ENCODE measurements at places on chromosomes 3 and 15.

GRCh38 chr15:80779658-80780415 lies 667 bp downstream of the CEMIP start:
- DNase-seq = peak; percentile 14

GRCh38 chr3:152574461-152575079 lies 260.4 kb upstream of the P2RY1 start:
- DNase-seq = peak; percentile 75

DNA sequence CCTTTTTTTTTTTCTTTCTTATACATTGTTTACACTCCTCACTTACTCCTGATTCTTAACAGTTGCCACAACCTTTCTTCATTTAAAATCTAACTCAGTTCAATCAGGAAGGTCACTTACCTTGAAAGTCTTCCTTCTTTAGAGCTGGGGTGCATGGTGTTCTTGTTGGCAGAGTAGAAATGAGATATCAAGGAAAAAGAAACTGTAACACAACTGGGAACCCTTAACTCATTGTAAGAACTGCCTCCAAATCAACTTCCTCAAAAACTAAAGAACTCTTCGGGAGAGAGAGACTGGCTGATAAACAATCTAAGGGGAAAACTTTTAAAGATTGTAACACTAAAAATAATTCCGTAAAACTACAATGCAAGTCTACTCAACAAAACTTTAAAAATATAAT lies 1.4 kb upstream of the APPL1 start:
- DNase-seq = no peak

GRCh38 chr15:34725556-34725955 lies 29.2 kb downstream of the GJD2 start:
- no peak for DNase-seq

DNA sequence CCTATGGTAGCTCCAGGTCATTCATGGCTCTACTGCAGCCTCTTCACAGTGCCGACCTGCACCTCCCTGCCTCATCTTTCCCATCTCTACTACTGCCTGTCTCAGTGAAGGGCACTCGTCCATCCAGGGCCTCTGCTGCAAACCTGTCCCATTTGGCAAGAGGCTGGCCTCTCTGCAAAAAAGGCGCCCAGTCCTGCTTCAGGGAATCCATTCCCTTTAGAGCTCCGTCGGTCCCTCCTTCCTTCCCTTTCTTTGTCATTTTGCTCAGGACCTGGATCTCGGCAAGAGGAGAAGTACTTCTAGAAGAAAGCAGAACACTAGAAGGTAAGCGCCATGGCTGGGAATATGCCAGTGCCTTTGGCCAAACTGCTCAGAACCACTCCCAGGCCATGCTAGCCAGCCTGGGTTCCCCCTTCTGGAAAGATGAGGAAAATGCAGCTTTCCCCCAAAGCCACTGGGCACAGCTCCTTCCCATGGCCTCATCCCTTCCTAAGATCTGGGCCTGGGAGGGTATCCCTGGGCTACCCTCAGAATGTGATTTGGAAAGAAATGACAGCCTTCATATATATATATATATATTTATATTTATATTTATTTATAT lies 6.4 kb upstream of the ISL2 start:
- peak; percentile 81 for DNase-seq

- DNase-seq = no peak
Measured at GRCh38 chr15:42845581-42845980, 75.0 kb downstream of the TTBK2 start.

GRCh38 chr3:46995901-46996562 lies 16.6 kb downstream of the NBEAL2 start:
- peak; percentile 12 for DNase-seq

DNA sequence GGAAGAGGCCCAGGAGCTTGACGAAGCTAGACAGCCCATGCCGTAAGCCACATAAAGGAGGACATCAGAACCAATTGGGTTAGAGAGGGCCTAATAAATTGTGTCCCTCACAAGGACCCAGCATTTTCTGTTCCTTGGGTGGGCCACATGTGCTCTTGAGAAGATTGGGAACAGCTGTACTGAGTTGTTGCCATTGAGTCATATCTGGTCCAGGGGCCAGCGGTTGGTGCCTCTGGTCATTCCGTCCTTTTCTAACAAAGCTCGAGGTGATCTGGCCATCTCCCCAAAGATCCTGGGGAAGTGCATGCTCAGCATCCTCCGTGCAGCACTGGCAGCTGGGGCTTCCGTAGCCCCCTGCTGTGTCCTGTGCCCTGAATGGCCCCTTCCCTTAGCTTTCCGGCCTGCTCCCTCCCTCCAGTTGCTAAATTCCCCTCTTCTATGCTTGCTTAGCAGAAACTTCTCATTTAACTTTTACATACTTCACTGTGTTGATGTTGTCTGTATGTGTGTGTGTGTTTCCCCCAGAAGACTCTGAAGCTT lies 73.0 kb downstream of the EEFSEC start:
- no peak for DNase-seq

GRCh38 chr15:57735431-57735830 lies 28.9 kb downstream of the POLR2M start:
- no peak for DNase-seq

GRCh38 chr3:53940623-53941022 lies 49.0 kb upstream of the SELENOK start:
- no peak for DNase-seq

DNA sequence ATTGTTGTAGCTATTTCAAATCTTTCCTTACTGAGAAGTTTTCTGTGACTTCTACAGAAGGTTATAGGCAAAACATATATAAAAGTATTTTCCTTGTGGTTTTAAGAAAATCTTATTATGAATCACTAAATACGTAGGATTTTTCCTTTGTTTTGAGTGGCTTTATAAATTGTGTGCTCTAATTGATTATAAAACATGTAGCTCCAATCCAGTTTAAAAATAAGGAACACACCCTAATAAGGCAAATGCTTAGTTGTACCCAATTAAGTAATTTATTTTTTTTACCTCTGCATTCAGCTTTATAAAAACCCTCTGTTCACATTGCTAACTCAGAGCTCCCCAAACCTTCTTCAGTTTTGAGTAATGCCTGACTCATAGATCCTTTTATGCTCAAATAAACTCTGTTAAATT lies 408.0 kb downstream of the NAALADL2 start:
- DNase-seq = no peak

DNA sequence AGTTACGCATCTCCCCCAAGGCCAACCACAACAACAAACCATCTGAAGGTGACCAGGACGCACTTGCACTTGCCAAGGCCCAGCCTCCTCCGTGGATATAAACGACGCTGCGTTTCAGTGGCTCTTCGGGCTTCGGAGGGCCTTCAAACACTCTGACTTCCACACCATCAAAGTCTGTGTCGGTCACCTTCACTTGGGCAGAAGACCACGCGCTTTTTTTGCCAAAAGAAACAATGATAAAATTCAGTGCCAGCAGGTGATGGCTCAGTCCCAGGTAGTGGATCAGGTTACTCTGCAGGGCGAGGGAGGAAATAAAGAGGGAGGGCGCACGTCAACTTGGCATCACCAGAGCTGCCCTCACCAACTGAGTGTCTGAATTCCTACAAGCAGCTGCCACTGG lies 63.0 kb downstream of the NCEH1 start:
- DNase-seq = no peak
